ENCODE measurements at places on chromosomes 3 and 15. TPM values are rescaled to one million over a fixed set of nuclear protein-coding genes. Genes with fewer than 3 reads are reported as not detected.

Gene BOC
- total RNA-seq = not detected

Gene CASR
- not detected for total RNA-seq

Gene SAMMSON
- not detected for total RNA-seq

Gene CCDC33
- not detected for total RNA-seq

Gene CYP8B1
- total RNA-seq = not detected

Gene CTXN2
- total RNA-seq = not detected

Gene KIF15
- total RNA-seq = 25.7 TPM

Gene STRC
- 0.19 TPM for total RNA-seq

Gene KNL1
- 22.5 TPM for total RNA-seq

Gene SPATA12
- total RNA-seq = not detected

Gene NLGN1
- not detected for total RNA-seq

Gene HTR3E
- total RNA-seq = not detected

Gene LRRC2
- total RNA-seq = not detected

Gene ZBTB47
- 1.1 TPM for total RNA-seq

Gene EAF2
- total RNA-seq = 11.2 TPM

Gene ITIH3
- total RNA-seq = not detected

Gene LDHAL6B
- not detected for total RNA-seq

Gene GPR156
- total RNA-seq = not detected

Gene WNT7A
- total RNA-seq = not detected

Gene P3H2
- total RNA-seq = not detected

Gene TOP2B
- total RNA-seq = 109 TPM

Gene C3orf49
- not detected for total RNA-seq
